ENCODE measurements at places on chromosomes 11 and 22.

- DNase-seq, result no peak
Measured at GRCh38 chr11:113332638-113333329, 18.4 kb downstream of the TTC12 start.

- DNase-seq, result no peak
Measured at GRCh38 chr22:44119669-44120313, 60.9 kb upstream of the PARVG start.

DNA sequence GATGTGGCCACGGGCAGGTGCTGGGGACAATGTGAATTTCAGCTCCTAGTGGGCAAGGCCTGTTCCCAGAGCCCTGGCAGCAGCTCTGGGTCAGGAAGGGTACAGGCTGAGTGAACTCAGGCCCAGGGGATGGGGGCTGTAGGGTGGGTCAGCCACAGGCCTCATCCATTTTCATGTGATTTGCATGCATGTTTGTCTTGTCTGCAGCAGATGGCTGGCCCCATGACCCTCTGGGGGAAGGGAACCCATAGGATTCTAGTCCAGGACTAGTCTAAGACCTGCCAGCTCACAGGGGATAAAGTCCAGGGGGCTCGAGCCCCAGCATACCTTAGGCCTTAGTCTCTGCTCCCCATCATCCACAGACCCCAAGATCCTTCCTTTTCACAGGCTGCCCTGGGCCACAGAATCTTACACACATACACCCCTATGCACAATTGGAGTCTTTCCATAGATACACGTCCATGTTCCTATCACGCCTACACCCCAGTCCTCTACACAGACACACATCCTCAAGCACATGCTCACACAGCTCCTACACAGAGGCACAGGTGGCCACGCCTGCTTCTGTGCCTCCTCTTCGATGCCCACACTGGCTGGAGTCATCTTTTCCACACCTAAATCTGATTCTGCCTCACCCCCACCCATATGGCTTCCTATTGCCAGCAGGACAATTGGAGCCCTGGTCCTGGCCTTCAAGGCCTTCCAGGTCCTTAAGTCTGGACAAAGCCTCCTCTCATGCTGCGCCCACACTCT lies 25.7 kb downstream of the PDE2A start:
- DNase-seq, result no peak

- no peak for DNase-seq
Measured at GRCh38 chr22:36015155-36015810, 13.3 kb downstream of the RBFOX2 start.

DNA sequence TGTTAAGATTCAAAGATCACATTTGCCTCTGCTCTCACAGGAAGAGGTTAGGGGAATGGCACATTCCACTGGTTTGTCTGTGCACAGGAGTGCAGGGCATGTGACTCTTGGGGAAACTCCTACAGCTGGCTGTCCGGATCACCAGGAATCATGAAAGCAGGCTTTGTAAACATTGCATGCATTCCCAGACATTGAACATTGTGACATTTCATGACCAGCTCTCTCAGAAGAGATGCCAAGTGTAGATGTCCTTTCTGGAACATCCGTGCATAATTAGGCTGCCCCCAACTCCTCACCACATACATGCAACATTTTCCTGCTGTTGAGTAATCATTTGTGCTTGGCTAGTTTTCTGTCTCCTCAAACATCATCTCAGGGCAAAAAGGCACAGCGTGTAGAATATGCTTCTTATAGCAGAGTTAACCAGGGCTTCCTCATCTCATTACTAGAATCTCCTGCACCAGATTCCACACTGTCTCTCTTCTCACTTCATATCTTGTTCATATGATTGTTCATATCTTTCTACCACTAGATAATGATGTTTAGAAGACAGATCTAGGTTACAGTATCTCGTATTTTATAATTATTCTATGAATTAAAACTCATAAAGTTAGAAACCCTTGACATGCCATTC lies 694.7 kb downstream of the NTM start:
- DNase-seq, result no peak

DNA sequence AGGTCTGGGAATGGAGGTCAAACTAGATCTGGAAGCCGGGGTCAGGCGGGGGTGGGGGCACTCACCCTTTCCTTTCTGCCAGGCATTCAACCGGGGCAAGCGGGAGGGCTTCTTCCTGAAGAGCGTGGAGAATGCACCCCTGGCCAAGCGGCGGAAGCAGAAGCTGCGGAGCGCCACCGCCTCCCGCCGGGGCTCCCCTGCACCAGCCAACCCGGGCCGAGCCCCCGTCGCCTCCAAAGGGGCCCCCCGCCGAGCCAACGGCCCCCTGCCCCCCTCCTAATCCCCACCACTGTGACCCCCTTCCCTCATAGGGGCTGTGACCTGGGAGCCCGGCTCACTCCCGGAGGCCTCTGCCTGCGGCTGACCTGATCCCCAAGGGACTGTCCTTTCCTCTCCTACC lies 12.2 kb downstream of the RPS6KA4 start:
- no peak for DNase-seq

DNA sequence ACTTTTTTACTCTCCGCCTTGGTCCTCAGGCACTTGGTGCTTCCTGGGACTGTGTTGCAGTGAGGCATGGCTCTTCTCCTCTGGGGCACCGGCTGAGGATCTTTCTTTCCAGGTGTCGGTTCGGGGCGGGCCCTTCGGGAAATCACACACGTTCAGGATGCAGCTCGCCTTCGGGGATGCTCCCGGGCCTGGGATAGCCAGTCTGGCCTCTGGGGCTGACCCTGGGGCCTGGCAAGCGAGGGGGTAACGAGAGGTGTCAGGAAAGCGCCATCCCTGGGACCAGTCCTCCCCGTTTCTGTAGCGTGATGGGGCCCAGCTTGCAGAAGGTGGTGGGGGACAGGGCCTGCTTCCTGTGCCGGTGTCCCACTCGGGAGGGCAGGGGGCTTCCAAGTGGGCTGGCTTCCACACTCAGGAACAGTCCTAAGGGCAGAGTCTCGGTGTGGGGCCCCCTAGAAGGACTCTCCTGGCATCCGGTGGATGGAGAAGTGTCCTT lies 53.6 kb downstream of the LRP5 start:
- no peak for DNase-seq

Measured in immature natural killer cell (primary cell).